ENCODE measurements at places on chromosomes 6 and 20.

- no peak for DNase-seq
Observed at GRCh38 chr6:160417146-160417545, 69.0 kb downstream of the SLC22A3 start.

GRCh38 chr20:63087236-63087871 is 80.6 kb upstream of the BHLHE23 start:
- DNase-seq, result no peak

DNA sequence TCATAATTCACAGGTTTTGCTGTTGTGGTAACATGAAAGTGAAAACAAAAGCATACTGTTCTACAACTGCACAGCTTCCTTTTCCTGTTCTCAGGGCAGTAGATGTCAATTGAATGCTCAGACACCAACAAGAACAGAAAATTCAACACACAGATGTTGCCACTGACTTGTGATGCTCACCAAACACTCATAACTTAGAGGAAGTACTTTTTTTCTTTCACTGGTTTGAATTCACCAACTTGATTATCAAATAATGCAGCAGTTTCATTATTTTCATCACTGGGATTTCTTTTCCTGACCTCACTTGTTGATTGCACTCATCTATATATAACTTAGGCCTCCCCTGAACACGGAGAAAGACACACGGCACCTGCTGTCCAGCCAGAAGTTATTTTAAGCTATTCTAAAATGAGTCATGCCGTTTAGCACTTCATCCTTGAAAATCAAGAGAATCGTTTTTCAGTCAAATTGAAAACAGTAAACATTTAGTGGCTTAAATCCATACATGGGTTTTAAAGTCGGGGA is 949 bp downstream of the TXLNB start:
- no peak for DNase-seq

DNA sequence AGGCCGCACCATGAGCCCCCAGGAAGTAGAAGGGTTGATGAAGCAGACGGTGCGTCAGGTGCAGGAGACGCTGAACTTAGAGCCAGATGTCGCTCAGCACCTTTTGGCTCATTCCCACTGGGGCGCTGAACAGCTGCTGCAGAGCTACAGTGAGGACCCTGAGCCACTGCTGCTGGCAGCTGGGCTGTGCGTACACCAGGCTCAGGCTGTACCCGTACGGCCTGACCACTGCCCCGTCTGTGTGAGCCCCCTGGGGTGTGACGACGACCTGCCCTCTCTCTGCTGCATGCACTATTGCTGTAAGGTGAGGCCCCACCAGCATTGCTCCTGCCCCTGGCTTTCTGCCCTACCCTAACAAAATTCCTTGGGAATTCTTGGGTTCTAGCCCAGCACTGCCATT is 13.1 kb downstream of the DNPH1 start:
- DNase-seq, result no peak

DNA sequence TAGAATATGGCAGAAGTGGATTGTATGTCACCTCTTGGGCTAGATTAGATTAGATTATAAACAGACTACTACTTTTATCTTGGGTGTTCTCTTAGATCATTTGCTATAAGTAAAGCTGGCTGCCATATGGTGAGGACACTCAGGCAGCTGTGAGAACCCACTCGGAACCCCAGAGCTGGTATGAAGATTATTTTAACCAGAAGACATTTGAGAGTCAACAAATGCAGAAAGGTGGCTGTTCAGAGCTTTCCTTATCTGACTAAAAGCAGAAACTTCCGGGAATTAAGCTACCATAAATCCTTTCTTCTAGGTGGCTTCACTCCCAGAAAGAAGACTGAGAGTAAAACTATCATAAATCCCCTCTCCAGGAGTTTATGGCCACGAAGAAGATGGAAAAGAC is 91.9 kb downstream of the RNGTT start:
- DNase-seq, result no peak

GRCh38 chr6:140789466-140789865 is 1343.3 kb upstream of the GJE1 start:
- no peak for DNase-seq

DNA sequence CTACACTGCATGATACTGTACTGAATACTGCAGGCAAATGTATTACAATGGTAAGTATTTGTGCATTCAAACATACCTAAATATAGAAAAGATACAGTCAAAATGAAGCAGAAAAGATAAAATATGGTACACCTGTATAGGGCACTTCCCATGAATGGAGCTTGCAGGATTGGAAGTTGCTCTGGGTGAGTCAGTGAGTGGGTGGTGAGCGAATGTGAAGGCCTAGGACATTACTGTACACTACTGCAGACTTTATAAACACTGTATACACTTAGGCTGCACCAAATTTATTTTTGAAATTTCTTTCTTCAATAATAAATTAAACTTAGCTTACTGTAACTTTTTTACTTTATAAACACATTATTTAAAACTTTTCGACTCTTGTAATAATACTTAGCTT is 213.1 kb downstream of the ATXN1 start:
- no peak for DNase-seq

- no peak for DNase-seq
Observed at GRCh38 chr6:55069132-55069781, 105.1 kb upstream of the HCRTR2 start.

- peak; percentile 88 for DNase-seq
Observed at GRCh38 chr6:130018292-130018743, at the start of gene L3MBTL3. L3MBTL3 (plus strand) TSS chr6:130018581; CDS start chr6:130042700, 24,119 bp downstream.

GRCh38 chr6:12605888-12606345 is 110.7 kb upstream of the PHACTR1 start:
- peak; percentile 35 for DNase-seq

DNA sequence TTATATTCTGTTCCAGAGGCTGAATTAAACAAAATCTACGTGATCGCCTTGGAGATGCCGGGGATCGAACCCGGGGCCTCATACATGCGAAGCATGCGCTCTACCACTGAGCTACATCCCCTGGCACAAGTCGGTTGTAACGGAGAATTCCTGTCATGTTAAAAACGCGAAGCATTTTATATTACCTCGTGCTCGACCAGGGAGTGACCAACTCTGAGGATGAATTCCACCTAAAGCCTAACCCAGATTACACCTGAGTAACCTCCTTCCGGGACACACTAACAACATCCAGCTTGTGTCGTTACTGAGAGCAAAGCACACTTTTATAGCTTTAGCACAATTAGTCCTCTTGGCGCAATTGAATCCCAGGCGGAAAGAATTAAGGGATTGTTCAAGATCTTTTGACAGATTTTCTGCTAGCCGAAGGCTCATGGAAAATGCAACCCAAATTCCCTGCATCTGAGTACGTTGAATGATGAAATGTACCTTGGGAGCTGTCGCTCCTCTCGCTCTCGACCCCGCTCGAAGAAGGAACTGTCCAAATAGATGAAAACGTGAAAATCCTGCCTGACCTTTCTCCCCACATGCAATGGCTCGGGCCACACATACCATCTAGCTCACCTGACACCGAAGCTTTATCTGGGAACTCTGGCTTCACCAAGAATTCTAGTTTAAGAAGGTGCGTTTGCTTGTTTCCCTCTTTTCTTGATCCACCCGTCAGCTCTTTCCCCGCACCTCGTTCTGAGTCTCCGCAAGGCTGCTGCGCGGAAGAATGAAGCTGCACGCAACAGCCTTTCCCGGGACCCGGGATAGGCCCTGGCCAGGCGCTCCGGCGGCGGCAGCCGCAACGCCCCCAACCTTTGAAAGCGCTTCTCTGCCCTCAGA is 148.3 kb downstream of the GPX5 start:
- peak; percentile 81 for DNase-seq

DNA sequence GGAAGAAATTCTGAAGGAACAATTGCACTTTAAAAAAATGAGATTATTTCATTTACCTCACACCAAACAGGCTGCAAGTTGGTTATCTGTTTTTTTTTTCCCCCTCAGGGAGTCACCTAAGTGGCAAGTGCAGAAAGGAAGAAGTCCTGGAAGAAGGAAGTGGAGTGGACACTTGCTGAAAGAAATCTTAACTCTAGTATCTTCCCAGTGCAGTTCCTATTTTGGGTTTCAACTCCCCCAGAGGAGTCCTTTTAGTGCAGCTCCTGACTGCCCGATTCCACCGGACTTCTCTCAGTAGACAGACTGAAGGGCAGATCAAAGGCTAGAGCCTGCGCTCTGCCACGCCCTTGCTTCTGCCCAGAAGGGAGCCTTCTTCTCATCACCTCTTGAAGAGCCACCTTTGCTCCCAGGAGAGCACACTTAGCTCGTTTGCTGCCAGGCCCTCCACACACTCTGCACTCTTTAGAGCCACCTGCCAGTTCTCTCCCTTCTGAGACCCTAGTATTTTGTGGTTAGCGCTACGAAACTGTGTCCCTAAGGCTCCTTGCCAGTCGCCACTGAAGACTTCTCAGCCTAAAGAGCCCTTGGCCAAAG is 4.9 kb downstream of the MTCL3 start:
- no peak for DNase-seq
